K562 (cell line): ENCODE measurements at places on chromosomes 2 and 18. TPM values are rescaled to one million over a fixed set of nuclear protein-coding genes. Genes with fewer than 3 reads are reported as not detected.

The SNX17 gene
- polyA plus RNA-seq, result 58.7 and 60.2 TPM in 2 replicates

The SLC35F5 gene
- 21.3 and 22.7 TPM in 2 replicates for polyA plus RNA-seq

The CHRNA1 gene
- polyA plus RNA-seq, result not detected in 2 replicates

DNA sequence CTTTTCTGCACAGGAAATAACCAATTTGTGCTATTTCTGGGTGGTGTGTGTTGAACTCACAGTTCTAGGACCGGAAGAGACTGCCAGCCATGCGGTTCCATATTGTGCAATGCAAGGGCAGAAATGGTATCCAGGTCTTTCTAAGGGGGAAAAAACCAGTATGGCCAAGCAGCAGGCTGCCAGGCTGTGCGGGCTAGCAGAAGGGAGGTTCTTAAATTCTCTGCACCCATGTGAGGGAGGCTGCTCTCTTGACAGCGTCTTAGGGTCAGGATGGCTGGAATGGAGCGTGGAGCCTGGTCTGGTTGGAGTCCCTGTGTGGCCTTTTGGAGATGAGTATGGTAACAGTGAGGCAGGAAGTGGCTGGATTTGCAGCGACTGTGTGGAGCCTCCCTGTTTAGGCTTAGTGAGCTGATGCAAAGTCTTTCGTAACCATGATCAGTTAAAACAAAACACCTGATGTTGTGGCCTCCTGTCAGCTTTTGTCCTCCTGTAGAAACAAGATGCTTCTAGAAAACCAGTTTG lies 52.6 kb downstream of the NCK2 start:
- DNase-seq, result no peak
- H3K4me3 ChIP-seq, result no peak overlapping the region
- H3K36me3 ChIP-seq, result no peaks in the 10 kb centered on the region
- H3K4me1 ChIP-seq, result peaks cover 58% of the 10 kb centered on the region
- no peaks in the 10 kb centered on the region for H3K27me3 ChIP-seq
